ENCODE measurements at places on chromosomes 5 and 9. TPM values are rescaled to one million over a fixed set of nuclear protein-coding genes. Genes with fewer than 3 reads are reported as not detected.
A peak's percentile ranks its signal among the peaks of the same experiment; 100 is the strongest.

DNA sequence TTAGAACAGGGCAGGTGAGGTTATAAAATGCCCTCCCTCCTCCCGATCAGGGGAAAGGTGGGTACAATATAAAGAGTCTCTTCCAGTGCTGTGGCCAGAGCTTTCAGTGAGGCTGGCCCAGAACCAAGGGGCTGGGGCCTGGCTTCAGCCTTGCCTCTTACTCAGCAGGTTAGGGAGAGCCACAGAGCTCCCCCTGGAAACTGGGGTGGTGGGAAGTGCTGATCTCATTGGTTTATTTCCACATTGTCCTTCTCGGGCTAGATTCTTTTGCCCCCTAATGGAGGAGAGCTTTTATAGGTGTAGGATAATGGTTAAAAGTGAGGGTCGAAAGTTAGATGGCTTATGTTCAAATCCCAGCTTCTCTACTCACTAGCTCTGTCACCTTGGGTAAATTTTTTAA, 186.7 kb upstream of the TBC1D2 start:
- DNase-seq, result no peak

DNA sequence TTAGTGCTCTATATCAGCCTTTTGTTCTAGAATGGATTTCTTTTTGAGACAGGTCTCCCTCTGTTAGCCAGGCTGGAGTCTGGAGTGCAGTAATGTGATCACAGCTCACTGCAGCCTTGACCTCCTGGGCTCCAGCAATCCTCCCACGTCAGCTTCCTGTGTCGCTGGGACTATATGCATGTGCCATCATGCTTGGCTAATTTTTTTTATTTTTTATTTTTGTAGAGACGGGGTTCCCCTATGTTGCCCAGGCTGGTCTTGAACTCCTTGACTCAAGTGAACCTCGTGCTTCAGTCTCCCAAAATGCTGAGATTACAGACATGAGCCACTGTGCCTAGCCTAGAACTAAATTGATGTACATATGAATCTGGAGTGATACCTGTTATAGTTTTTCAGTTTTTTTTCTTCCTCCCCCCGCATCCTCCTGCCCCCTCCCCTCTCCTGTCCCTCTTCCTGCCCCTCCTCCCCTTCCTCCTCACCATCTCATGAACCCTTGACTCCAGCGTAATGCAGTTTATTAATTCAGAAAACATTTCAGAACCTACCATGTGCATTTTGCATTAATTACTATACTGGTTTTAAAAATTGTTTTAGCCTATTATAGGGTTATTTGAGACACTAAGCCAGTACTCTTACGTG, 37.4 kb upstream of the TNFAIP8 start:
- DNase-seq, result no peak

DNA sequence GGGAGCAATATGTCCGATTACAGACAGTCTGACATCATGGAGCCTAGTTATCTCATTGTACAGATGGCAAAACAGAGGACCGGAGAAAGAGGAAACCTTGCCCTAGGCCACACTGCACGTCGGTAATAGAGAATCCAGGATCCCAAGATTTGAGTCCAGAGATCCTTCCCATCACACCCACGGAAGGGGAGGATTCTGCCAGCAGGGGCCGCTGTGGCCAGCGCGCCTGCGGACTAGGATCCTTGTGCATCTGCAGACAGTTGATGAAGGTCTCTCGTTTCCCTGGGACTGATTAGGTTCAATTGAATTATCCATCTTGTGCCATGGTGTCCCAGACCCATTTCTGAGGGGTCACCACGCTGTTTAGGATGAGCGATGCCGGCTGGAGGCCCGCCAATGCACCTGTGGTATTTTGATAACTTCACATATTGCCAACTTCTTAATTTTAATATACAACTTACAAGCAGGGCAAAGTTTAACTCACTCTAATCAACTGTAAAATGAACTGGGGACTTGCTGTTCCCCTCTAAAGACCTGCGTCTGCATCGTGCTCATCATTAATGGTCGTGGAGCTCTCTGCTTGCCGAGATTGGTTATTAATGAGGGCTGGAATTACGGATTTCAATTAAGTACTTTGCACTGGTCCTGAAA, 592.7 kb upstream of the BRINP1 start:
- peak; percentile 31 for DNase-seq

OTP gene
- polyA plus RNA-seq, result not detected

- DNase-seq, result no peak
These were observed 566.6 kb downstream of the ZNF608 start for GRCh38 chr5:124179819-124180218.

GRCh38 chr5:90529939-90530677, 724 bp upstream of the LYSMD3 start:
- no peak for DNase-seq

All from small intestine (tissue), 16 donors.